ENCODE measurements at places on chromosomes 1 and 21. TPM values are rescaled to one million over a fixed set of nuclear protein-coding genes. Genes with fewer than 3 reads are reported as not detected.

GPR37L1 gene
- total RNA-seq: not detected

MATN1 gene
- not detected for total RNA-seq

SLC2A5 gene
- 0.81 TPM for total RNA-seq

HLX gene
- 3.6 TPM for total RNA-seq

CREG1 gene
- 285 TPM for total RNA-seq

C1QTNF12 gene
- not detected for total RNA-seq

ZBTB17 gene
- total RNA-seq: 31.4 TPM

KIF14 gene
- 0.22 TPM for total RNA-seq

DNASE2B gene
- not detected for total RNA-seq

TSTD1 gene
- 256 TPM for total RNA-seq

- DNase-seq: peak; percentile 75
These were observed 9.8 kb upstream of the HPCAL4 start for GRCh38 chr1:39701049-39701439.

GRCh38 chr1:244301595-244302130 lies 150.0 kb downstream of the ADSS2 start:
- peak; percentile 36 for DNase-seq

GRCh38 chr1:34549199-34549598 lies 205.6 kb upstream of the GJB5 start:
- DNase-seq: no peak

GRCh38 chr1:236565530-236565929 lies 38.8 kb downstream of the HEATR1 start:
- DNase-seq: no peak

- no peak for DNase-seq
These were observed 38.2 kb downstream of the ETS2 start for GRCh38 chr21:38843806-38844503.

- no peak for DNase-seq
These were observed 165.1 kb downstream of the SLC45A1 start for GRCh38 chr1:8482979-8483381.

DNA sequence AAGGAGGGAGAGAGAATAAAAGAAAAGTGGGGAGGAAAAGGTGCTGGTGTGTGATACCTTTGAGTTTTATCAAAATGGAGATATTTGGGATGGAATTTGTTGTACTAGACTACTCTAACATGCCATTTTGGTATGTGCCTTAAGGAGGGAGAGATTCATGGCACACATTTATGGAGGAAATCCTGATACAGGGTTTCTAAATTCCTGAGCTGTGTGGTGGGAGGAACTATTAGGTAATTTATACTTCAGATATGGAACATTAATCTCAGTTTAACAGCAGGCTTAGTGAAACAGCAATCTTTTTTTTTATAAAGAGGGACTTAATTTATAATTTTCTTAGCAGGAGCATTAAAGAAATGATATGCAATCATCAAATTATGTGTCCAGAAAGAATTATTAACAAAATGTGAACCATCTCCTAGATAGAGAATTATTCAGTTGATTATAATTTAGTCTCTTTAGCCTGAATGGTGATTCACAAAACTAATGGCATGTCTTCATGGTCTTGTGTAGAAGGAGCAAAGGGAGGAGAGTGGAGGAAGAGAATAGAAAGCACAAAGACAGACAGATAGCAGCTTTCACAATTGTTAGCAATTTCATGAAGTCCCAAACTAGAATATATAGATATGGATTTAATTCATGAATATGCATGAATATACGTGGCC lies 301.6 kb downstream of the HLX start:
- no peak for DNase-seq

GRCh38 chr1:114457675-114458236 lies 53.2 kb downstream of the TRIM33 start:
- DNase-seq: no peak

DNA sequence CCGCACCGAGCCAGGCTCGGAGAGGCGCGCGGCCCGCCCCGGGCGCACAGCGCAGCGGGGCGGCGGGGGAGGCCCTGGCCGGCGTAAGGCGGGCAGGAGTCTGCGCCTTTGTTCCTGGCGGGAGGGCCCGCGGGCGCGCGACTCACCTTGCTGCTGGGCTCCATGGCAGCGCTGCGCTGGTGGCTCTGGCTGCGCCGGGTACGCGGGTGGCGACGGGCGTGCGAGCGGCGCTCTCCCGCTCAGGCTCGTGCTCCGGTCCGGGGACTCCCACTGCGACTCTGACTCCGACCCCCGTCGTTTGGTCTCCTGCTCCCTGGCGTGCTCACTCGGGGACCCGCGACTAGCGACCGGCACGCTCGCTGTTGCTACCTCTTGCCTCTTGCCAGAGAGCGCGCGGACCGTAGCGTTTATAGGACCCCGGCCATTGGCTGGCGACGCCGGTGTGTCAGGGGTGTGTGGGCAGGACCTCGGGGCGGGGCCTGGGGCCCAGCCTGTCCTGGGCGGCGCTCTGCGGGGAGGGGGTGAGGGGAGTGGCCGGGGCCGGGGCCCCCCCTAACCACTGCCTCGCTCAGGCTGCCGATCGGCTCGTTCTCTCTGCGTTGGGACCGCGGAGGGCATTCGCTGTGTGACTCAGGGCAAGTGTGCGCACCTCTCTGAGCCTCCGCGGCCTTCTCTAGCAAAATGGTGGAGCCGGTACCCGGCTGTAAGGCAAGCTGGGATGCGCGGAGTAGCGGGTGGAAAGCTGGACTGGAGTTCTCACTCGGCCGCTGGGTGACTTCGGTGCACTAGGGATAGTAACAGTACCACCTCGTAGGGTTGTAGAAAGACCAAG lies at the start of gene SLC2A1:
Gene SLC2A1, minus strand, starts transcription at position 381 of the 832 bp plus-strand sequence. Its CDS starts 217 bp downstream, at position 164.
- peak; percentile 96 for DNase-seq

DNA sequence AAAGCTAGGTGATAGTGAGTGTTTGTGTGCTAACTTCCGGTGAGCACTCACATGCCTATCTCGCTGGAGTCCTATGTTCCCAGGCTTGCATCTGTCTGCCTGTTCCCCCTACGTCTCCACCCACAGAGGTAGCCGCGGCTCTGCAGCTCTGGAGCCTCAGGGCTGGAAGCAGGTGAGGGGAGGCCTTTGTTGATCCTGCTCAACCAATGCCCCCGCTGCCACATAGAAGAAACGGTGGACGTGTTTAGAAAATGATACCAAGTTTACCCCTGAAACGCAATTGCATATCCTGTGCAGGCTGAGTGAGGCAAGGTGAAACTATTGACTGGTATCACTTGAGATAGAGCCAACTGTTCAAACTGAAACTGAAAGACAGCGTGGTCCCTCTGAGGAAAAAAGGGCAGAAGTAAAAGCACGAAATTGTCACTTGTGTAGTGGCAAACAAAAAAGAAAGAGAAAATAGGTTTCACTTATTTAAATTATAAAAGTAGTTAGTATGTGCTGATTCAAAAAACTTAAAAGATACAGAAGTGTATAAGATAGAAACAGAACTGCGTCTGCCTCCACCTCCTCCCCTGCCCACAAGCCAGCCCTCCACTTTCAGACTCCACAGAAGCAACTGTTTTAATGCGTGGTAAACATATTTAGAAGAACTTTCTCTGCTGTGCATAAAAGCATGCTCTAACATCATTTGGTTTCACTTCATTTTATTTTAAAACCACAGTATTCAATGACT lies 38.6 kb upstream of the ETS2 start:
- DNase-seq: no peak

GRCh38 chr1:4262665-4263064 lies 362.6 kb upstream of the C1orf174 start:
- DNase-seq: no peak

DNA sequence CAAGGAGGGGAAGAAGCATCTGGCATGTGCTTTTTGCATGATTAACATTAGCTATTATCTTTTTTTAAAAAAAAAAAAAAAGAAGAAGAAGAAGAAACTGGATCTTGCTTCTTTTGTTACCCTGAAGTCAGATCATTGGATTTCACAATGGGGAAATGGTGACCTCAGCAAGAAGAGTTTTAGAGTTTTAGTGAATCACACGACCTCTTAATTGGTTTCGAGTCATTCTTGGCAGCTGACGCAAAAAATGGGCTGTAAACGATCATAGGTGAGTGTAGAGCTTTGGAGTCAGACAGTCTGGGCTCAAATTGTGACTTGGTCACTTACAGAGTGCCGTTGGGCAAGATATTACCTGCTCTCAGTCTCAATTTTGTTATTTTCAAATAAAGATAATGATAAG lies 33.3 kb upstream of the PGBD5 start:
- no peak for DNase-seq

DNA sequence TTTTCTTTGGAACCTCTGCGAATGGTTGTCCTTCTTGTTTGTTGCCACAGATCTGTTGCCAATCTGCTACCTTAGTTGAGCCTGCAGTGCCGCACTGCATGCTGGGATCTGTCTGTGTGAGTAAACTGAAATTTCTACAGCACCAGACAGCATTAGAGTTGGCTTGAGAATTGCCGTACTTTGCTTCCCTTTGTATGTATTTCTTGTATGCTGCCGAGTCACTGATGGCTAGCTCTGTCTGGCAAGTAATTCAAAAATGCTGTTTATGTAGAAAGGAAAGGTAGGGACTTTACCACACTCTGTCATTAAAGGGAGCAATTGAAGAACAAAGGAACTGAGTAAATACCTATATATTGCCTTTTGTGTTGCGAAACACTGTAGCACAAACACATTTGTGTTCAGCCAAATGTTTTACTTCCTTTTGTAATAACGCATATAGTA lies 857.4 kb downstream of the USP25 start:
- peak; percentile 27 for DNase-seq

GRCh38 chr1:205354259-205355074 lies 2.3 kb downstream of the KLHDC8A start:
- peak; percentile 66 for DNase-seq

- no peak for DNase-seq
These were observed 57.9 kb upstream of the PDE9A start for GRCh38 chr21:42595283-42596187.

- DNase-seq: peak; percentile 67
These were observed 184.7 kb downstream of the TOMM20 start for GRCh38 chr1:234943836-234944402.

GRCh38 chr1:1841575-1841995 lies 49.3 kb downstream of the GNB1 start:
- no peak for DNase-seq

DNA sequence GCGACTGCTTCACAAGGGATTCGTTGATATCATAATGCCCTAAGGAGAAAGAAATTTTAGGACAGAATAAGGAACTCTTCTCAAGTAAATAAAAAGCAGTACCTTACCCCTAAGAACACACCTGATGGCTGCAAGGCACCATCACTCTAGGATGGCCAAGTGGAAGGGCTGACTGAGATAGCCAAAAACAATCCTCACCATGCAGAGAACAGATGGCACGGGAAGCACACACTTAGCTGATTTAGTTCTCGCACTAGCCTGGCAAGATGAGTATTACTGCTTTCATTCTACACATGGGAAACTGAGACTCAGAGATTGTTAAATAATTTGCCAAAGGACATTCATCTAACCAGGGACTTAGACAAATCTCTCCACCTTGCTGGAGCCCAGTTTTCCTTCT lies 43.8 kb downstream of the STPG1 start:
- DNase-seq: no peak

DNA sequence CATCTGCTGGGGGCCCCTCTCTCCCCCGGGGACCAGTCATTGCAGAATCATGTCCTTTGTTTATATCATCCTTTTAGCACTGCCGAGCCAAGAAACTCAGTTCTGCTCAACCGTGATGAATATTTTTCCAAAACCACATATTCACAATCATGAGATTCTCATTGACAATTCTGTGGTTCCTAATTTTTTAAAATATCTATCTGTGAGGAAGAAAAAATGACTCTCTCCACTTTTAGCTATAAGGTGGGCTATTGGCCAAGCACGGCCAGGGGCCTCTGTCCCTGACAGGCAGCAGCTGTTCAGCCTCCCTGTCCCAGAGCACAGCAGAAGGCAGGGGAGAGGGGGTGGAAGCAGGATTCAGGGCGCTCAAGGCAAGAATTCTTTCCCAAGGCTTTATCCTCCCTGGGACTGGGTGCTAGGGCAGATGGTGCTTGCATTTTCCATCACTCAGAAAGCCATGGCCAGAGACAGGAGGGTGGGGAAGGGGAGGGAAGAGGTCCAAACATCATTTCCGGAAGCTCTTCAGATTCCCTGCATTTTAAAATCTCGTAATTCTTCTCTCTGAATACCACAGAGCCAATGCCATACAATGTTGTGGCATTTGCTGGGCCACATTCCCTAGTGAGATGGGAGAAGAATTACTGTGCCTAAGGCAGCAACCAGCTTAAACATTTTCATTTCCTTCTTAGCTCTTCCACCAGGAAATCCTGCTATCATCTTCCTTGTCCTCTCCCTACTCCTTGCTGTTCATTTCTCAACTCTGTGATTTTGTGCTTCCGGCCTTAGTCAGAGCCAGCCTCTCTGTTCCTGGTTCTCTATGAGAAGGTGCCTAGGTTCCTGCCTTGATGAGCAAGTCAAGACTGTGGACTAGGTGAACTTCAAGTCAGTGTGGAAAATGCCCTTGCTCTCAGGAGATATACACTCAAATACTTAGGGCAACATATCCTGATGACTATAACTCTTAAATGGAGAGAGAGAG lies 60.3 kb downstream of the KCNJ6 start:
- DNase-seq: no peak
